ENCODE measurements at places on chromosomes 6 and 20.

DNA sequence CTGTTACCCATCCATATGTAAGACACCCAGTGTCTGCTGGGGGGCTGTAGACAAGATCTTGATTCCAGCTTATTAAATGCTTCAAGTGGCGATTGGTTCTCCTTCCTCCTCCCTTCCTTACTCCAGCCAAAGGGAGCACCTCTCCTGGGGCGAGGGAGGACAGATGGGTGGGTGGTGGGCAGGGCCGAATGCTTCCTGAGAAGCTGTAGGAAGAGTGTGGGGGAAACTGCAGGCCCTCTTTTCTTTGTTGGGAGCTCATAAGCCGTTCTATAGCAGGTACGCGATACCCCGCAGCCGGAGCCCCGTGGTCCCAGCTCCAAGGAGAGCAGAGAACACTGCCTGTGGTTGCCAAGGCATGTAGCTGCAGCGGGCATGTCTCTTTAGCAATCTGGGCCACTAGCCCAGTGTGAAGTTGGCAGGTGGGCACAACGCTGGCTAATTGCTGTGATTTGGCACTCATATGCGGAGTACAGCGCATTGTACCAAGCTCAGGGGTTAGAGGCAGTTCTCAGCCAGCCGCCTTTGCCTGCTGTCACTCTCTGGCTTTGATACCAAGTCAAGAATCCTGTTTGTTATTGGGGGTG is 14.7 kb upstream of the KCNG1 start:
- H3K4me1 ChIP-seq, result no peaks in the 10 kb centered on the region
- H3K4me3 ChIP-seq, result no peak overlapping the region
- no peak for DNase-seq
- peaks cover 11% of the 10 kb centered on the region for H3K27me3 ChIP-seq

DNA sequence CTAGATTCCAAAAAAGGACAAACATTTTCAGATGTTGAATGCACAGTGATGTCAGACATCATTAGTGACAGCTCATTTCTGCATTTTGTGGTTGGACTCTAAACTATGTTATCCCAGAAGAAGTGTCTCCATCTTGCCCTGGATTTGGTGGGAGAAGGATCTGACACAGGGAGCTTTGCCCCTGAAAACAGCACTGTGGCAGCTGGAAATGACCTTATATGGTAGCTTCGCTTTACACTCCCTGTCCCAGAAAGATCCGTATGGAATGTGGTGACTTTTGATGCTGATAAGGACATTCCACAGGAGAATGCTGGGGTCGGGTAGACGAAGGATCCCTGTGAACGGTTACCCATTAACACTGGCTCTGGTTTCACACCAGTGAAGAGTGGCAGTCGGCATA is 87.2 kb upstream of the EDN1 start:
- H3K4me3 ChIP-seq, result no peak overlapping the region
- no peak for DNase-seq
- no peak overlapping the region for H3K27ac ChIP-seq

DNA sequence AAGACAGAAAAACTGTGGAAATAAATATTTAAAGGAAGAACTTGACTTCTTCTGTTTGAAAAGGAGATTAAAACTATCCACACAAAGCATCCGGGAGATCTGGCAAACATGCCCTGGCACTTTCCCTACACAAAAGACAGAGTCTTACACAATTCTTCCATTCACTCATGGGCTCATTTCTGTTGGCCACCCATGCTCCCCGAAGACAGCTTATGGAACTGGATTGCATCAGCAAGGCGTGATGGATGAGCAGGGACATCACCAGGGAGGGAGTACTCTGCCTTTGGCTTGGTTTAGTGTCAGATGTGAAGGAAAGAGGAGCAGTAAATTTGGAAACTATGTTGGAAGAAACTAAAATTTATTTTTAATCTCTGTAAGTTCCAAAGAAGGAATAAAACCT is 379.3 kb downstream of the CD109 start:
- no peak overlapping the region for H3K27ac ChIP-seq
- no peaks in the 10 kb centered on the region for H3K27me3 ChIP-seq

DNA sequence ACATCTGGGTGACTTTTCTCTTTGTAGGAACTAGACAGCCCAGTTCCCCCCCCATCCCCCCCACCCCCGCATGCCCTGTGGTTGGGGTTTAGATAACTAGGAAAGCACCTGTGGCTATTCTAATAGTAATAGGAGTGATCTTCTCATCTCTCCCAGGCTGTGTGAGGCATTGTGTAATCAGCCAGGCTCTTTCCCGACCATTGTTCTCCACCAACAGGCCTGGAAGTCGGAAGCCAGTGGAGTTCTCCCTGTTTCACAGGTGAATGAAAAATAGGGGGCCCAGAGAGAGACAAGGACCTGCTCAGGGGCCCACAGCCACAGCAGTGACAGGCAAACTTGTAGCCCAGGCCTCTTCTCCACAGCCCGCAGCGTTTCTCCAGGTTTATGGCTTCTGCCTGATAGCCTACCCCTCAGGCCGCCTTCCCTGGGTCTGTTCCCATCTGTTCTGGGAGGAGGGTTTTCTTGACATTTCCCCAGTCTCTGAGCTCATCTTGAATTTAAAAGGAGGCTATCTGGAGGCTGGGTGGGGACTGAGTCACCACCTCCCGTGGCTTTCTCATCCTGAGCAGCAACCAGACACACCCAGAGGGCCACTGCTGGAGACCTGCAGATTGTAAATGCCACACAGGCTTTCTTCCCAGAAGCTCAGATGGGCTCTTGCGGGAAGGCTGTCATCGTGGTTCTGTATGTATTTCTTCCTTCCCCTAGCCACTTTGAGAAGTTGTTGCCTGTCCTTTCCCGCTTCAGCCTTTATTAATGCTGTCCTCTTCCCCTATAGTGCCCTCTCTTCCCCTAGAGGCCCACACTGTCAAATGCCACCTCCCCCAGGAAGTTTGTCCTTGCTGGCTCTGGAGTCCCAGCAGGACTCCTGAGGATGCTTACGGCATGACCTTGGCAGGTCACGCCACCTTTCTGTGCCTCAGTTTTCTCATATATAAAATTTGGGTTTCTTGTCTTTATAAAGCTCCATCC is 75.9 kb upstream of the MYL9 start:
- DNase-seq, result peak; percentile 57
- peak overlapping the region; percentile 37 for H3K4me3 ChIP-seq

DNA sequence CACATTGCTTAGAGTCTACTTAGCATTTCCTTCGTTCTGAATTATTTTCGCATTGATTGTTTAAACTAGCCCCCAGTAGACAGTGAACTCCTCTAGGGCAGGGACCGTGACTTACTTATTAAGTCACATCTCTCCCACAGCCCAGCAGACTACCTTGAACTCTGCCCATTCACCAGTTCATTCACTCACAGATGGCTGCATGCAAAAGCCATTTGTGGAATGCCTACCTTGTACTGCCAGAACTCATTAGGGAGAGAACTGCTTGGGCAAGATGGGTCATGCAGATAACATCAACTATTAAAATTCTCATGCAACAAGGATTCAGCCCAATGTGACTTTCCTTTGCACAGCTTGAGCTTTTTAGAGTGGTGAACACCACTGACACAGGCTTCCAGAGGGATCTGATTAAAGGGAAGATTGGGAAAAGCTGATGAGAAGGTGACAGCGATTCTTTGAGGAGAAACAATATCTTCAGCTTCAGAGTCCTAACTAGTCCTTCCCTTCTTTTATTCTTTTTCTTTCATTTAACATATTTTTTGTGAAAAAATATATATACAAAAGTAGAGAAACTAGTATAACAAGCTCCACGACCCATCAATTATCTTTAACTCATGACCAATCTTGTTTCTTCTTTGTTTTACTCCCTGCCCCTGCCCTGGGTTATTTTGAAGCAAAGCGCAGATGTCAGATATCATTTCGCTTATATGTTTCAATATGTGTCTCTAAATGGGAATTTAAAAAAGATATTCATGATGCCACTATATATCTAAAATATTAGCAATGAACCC is 273.9 kb downstream of the CDC5L start:
- peaks cover 3% of the 10 kb centered on the region for H3K27me3 ChIP-seq
- no peaks in the 10 kb centered on the region for H3K4me1 ChIP-seq
- DNase-seq, result no peak
- H3K36me3 ChIP-seq, result no peaks in the 10 kb centered on the region

DNA sequence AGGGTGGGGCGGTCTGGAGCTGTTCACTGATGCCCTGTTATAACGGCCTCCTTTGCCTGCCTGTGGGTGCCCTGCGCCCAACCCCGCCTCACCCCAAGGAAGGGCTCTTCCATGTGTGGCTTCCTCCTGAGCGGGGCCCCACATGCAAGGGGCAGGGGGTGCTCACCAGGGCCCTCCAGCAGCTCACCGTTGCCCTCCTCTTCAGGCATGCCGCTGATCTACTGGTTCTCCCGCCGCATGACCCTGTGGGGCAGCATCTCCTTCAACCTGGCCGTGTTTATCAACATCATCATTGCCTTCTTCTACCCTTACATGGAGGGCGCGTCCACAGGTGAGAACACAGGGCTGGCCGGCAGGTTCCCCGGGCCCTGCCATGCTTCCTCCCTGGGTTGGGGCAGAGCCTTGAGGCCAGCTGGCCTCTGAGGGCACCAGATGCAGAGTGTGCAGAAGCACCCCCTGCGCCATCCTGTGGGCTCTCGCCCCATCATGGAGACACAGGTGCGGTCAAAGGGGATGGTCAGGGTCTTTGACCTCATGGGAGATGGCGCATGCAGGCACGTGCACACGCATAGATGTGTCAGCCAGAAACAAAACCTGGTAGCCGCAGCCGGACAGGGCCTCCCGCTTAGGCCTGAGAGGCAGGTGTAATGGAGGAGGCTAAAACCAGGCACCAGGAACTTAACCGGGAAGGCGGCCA is 22.9 kb downstream of the UQCC2 start:
- no peak overlapping the region for H3K27ac ChIP-seq
- DNase-seq, result no peak
- H3K4me1 ChIP-seq, result peaks cover 33% of the 10 kb centered on the region
- no peak overlapping the region for H3K4me3 ChIP-seq
- no peaks in the 10 kb centered on the region for H3K27me3 ChIP-seq

DNA sequence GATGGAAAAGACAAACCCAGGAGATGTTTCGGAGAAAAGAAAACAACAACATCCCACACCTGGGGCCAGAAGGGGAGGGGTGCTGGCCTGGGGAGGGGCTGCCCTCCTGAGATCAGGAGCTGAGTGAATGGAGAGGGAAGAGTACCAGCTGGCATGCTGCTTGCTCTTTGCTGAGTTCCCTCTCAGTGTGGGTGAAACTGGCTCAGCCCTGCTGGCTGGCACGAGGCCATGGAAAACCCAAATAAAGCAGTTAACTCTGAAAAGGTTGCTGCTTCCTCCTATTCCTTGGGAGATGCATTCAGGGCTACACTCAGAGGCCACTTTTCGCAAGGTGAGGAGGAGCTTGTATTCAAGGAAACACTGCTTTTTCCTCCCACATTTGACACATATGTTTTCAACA is 8.0 kb upstream of the KCNK16 start:
- DNase-seq, result no peak
- no peaks in the 10 kb centered on the region for H3K4me1 ChIP-seq
- no peaks in the 10 kb centered on the region for H3K36me3 ChIP-seq
- H3K4me3 ChIP-seq, result no peak overlapping the region

DNA sequence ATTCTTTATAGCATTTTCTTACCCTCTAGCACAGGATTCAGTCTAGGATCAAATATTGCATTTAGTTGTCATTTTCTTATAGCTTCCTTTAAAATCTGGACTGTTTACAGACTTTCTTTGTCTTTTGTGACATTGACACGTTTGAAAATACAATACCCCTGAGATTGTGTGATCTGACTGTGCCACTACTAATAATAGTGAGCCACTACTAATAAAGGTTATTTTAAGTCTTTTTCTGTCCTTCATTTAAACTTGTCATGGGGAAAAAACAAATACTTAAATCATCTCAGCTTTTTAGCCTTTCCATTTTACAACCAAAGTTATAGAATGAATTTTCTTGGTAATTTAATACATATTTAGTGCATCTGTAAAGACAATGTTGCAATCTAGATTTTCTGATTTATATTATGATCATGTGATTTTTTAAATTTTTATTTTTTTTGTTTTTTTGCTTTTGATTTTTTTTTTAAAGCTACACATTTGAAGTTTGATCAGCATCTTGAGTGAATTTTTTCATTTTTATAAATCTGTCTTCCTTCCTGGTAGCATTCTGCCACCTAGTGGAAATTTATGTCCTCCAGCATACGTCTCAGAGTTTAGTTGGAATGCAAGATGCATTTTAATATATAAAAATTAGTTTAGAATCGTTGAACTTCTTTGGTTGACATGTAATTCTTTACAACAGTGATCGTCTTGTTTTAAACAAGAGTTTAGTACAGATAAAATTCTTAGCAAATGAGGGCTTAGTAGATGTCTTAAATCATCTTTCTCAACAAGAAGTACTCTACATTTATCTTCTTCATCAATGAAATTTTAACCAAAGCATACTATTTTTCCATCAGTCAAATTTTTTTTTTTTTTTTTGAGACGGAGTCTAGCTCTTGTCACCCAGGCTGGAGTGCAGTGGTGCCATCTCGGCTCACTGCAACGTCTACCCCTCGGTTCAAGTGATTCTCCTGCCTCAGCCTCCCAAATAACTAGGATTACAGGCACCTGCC is 119.4 kb downstream of the NCOA3 start:
- no peaks in the 10 kb centered on the region for H3K27me3 ChIP-seq
- no peak overlapping the region for H3K4me3 ChIP-seq
- H3K27ac ChIP-seq, result no peak overlapping the region
- DNase-seq, result peak; percentile 29
- H3K36me3 ChIP-seq, result peaks cover 36% of the 10 kb centered on the region
- H3K4me1 ChIP-seq, result peaks cover 35% of the 10 kb centered on the region

GRCh38 chr20:9241232-9241692 is 172.4 kb downstream of the PLCB4 start:
- DNase-seq, result no peak
- no peaks in the 10 kb centered on the region for H3K27me3 ChIP-seq
- H3K4me1 ChIP-seq, result no peaks in the 10 kb centered on the region
- H3K36me3 ChIP-seq, result no peaks in the 10 kb centered on the region

GRCh38 chr6:36442671-36443470 is at the start of the genes KCTD20 and PXT1:
KCTD20 (plus strand) TSS chr6:36443000; CDS start chr6:36470098, 27,098 bp downstream.
PXT1 (minus strand) TSS chr6:36442854; CDS start chr6:36426082, 16,772 bp downstream.
- H3K27ac ChIP-seq, result peak within 1 kb of the TSS; percentile 96
- peaks cover 16% of the 10 kb centered on the region for H3K36me3 ChIP-seq
- H3K4me1 ChIP-seq, result peaks cover 40% of the 10 kb centered on the region
- H3K4me3 ChIP-seq, result peak within 1 kb of the TSS; percentile 96
- DNase-seq, result peak; percentile 90
- no peaks in the 10 kb centered on the region for H3K27me3 ChIP-seq

- H3K27me3 ChIP-seq, result peaks cover 4% of the 10 kb centered on the region
- no peak overlapping the region for H3K27ac ChIP-seq
- no peak for DNase-seq
Observed at GRCh38 chr6:13059026-13059425, 269.3 kb downstream of the TBC1D7 start.
